Nucleus accumbens (tissue), 56 donors: ENCODE measurements at places on chromosomes 6 and 20.

- no peak for DNase-seq
Observed at GRCh38 chr6:49370518-49370917, 92.5 kb downstream of the MMUT start.

GRCh38 chr6:163332575-163332974 lies 81.9 kb upstream of the QKI start:
- no peak for DNase-seq

- DNase-seq, result no peak
Observed at GRCh38 chr20:35902545-35902941, 51.8 kb downstream of the SCAND1 start.

GRCh38 chr6:24430086-24430485 lies 27.4 kb downstream of the MRS2 start:
- no peak for DNase-seq

GRCh38 chr6:107965746-107966145 lies 7.7 kb upstream of the SEC63 start:
- no peak for DNase-seq

GRCh38 chr20:32501709-32502108 lies 83.4 kb downstream of the NOL4L start:
- no peak for DNase-seq

- DNase-seq, result peak; percentile 8
Observed at GRCh38 chr6:158567152-158567551, 7.3 kb downstream of the TMEM181 start.

- no peak for DNase-seq
Observed at GRCh38 chr6:118578617-118579016, 30.5 kb downstream of the PLN start.

DNA sequence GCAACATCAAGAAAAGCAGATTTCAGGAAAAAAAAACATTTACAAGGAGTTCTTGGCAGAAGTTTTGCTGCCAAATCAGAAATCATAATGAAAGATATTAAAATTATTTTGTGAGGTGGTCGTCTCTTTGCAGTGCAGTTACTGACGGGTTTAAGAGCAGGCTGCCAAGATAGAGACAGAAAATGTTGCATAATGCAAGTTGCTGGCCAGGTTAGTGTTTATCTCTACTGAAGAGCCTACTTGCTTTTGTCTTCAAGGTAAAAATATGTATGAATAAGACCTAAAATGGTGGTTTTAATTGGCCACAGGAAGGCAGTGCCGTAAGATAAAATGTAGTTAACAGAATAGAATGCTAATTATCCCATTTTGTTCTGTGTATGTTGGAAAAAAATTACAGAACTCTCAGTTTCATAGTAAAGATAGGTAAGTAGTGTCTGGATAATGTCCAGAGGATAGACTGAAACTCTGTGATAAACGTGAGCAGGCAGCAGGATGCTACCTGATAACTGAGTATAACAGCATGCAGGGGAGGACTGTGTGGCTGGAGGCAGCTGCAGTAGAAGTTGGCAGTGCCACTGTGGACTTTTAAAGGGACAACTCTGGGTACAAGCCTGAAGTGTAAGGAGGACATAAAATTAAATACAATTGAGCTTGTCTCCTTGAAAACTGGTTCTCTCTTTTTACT lies 13.9 kb downstream of the FOXO3 start:
- no peak for DNase-seq

GRCh38 chr6:70131528-70131927 lies 171.4 kb downstream of the COL9A1 start:
- DNase-seq, result no peak

DNA sequence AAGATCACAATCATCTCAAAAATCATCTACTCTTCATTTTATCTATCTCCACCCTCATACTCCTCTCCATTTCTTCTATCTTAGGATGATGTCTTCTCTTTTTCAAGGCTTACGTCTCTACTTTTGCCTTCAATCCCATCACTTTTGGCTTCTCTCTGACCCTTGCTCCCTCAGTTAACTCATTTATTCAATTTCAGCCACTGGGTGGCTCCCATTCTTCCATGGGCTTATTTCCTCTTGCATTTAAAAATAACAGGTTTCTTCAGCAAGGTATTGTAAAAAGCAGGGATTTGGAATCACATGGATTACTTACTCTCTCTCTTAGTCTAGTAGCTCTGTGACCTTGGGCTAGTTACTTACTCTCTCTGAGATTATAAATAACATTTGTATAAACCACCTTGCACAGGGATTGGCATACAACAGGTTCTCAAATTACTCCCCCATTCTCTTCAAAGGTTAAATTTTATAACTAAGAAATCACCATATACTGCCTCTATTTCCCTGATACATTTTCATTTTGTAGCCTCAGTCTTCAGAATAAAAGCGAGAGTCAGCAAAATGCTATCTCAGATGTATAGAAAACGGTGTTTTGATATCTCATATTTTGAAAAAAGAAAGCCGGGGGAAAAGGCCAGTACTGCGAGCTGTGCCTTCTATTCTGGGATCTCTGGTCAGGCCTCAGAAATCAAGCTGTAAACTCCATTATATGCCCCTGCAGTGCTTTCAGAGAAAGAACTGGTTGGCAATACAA lies 5.5 kb downstream of the ZSCAN12 start:
- DNase-seq, result no peak

DNA sequence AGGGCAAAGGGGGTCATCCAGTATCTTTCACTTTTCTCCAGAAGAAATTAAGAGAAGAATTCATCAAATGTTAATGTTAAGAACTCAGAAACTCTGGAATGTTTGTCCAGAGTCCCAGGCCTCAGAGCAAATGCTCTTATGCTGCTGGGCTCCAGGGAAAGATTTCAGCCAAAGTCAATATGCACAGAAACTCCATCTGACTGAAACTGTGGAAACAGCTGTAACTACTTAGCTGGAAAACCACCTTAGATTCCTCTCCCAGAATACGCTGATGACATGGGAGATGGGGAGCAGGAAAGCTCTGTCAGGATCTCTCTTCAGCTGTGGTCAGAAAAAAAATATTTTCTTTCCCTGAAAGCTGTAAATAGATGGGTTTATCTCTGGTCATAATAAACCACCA lies 559.6 kb downstream of the RFPL4B start:
- no peak for DNase-seq

GRCh38 chr6:57089265-57089664 lies 723 bp upstream of the ZNF451 start:
- no peak for DNase-seq

- no peak for DNase-seq
Observed at GRCh38 chr20:35876033-35876320, 78.3 kb downstream of the SCAND1 start.

- DNase-seq, result no peak
Observed at GRCh38 chr6:156464100-156464878, 312.9 kb upstream of the ARID1B start.

- DNase-seq, result no peak
Observed at GRCh38 chr6:21111093-21111725, 482.3 kb upstream of the SOX4 start.

- no peak for DNase-seq
Observed at GRCh38 chr6:52389264-52389625, 27.3 kb downstream of the PAQR8 start.

DNA sequence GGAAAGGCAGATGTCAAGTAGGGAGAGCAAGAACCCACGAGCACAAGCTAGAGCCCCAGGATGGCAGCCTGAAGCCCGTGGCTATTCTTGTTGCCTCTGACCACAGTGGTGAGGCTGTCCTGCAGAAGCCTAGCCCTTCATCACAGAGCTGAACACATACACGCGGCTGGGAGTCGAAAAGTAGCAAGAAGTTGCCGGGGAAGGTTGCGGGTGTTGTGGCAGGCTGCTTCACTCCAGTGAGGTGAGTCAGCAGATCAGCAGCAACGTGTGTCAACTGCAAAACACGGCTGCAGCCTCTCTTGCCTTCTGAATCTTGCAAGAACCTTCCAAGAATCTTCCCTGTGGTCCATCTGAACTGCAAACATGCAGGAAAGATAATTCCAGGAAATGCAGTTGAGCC lies 10.6 kb upstream of the STX16 start:
- no peak for DNase-seq

GRCh38 chr20:53763707-53764414 lies 170.2 kb upstream of the ZNF217 start:
- no peak for DNase-seq
